SK-N-SH treated with all-trans-retinoic acid at 6 μM for 48 hours (cell line): ENCODE measurements at places on chromosomes 1 and 21.
A peak's percentile ranks its signal among the peaks of the same experiment; 100 is the strongest.

DNA sequence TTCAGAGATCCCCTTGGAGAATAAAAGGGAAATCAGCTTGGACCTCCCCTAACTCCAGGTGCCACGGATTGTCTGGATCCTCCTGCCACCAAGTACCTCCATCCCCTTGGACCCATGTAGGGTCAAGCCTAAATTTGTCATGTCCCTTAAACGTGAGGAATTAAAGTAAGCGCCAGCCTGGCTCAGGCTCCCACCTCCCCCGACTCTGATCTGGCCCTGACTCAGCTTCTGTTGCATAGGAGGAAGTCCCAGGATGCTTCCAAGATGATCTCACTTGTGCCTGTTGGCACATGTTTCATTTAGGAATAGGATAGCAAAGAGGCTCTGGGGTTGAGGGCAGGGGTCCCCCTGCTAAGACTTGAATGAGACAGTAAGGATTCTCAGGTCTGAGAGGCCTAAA lies 231.9 kb upstream of the JUN start:
- ATAC-seq = peak; percentile 71

- no peak for ATAC-seq
Measured at GRCh38 chr1:178492341-178492740, 4.4 kb downstream of the CLEC20A start.

DNA sequence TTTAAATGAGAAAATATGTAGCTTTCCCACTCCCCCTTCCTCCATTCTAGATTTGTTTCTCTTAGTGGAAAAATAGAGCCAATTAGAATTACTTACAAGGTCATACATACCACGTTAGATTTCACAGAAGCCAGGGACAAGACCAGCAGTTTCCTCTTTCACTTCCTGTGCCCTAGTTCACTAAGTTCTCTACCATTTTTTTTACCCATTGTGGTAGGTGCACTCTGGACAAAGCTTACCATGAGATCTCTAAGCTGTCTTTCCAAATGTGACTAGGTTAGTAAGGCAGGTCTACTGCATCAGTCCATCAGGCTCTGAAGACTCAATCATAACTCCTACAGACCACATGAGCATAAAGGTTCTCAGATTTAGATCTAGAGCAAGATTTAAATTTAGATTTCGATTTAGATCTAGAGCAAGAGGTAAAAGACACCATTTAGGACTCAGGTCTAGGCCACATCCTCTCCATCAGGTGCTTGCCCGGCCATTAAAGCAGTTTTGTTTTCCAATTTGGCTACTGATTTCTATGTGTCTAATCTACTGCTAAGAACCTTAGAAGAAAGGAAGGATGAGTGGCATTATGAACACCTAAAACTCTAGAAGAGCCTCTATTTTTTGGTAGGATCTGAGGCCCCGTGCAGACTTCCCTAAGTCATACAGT lies 235.3 kb downstream of the FAF1 start:
- ATAC-seq = no peak

DNA sequence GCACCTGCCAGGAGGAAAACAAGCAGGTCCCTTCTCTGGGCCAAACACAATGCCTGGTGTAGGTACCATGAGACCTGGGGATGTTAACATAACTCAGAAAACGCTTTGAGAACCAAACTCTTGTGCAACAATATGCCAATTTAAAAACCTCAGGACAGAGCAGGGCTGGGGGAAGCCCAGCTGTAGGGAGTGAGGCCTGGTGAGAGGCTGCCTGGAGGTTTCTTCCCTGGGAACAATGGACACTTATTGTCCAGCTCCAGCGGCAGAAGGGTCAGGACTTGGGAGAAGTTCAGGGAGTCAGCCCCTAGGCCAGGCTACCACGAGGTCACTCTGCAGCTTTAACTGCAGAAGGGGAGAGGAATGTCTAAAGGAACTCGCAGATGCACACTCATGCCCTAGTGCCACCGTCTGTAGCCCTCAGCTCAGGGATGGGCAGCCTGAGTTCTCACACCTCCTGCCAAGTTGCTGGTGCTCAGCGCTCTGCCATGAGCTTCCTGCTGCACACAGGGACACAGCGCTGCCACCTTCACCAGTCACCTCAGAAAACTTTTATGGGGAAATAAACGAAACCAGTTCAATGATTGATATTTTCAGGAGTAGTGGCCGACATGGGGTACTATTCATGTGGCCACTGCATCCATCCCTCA lies 8.5 kb downstream of the GPR157 start:
- no peak for ATAC-seq

DNA sequence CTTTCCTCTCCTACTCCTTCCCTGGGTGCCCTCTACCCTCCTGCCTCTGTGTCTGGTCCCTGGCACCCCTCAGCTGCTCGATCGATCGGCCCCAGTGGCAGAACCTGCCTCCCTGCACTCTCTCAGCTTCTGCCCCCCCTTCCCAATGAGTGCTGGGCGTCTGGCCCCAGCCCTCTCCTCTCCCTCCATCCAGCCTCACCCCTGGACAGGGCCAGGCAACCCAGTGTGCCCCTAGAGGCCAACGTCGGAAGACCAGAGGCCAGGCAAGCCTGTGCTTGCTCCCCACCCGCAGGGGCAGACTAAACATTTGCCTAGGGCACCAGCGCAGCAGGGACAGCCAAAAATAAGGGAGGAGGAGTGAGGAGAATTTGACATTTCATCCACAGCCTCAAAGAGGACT lies 43.5 kb downstream of the LGR6 start:
- ATAC-seq = peak; percentile 78
